Effector CD4-positive, alpha-beta T cell (primary cell): ENCODE measurements at places on chromosomes 3 and 15.

- DNase-seq = no peak
Measured at GRCh38 chr3:46089237-46090011, 62.1 kb upstream of the XCR1 start.

GRCh38 chr3:195259154-195259474, 11.8 kb downstream of the XXYLT1 start:
- no peak for DNase-seq

DNA sequence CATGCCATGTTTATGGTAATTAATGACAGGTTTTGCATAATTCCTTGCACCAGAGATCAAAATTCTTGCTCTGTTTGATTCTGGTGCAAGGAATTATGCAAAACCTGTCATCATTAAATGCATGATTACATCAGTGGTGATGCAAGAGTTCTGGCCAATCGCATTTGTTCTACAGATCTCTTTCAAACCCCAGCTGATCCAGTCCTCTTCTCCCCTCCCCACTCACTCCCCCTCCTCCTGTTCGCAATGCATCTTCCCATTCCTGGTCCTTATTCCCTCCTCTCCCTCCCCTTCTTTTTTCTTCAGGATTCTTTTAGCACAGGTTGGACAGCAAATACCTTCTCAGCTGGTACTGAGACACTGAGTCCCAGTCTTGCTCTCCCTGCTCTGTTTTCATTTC, 82.1 kb downstream of the GABRB3 start:
- no peak for DNase-seq

DNA sequence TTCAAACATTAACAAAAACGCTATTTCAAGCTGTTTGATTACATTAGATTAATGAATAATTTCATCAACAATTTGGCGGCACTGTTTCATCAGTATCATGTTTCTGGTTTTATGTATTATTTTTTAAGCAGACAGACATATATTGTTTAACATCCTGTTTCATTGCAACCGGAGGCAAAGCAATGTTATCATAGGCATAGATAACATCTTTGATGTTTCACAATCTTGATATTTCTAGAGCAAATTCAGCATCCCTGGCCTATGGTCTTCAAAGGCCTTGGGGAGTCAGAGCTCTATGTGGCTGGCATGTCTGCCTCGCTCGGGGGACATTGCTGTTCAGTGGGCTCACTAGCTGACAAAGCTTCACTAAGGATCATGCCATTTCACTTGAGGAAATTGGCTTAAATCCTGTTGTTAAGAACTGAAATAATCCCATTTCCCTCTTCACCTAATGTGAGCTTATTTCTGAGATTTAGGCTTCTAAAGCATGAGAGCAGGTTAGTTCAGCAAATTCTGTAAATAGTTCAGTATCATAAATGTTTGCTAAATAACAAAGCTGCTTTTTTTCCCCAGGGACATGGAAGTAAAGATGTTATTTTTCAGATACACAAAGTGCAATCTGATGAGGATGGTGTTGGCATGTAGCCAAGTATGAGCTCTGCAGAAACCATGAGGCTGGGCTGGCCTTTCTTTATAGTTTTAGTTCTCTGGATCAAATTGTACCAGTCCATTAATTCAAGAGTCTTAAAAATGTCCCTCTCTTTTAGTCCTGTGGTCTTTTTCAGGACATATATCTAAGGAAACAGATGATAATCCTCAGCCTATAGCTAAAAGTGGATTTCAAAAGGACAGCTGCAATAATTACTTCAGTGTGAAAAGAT, 941.4 kb downstream of the PLOD2 start:
- no peak for DNase-seq

- no peak for DNase-seq
Measured at GRCh38 chr3:173650596-173650995, 253.1 kb downstream of the NLGN1 start.

DNA sequence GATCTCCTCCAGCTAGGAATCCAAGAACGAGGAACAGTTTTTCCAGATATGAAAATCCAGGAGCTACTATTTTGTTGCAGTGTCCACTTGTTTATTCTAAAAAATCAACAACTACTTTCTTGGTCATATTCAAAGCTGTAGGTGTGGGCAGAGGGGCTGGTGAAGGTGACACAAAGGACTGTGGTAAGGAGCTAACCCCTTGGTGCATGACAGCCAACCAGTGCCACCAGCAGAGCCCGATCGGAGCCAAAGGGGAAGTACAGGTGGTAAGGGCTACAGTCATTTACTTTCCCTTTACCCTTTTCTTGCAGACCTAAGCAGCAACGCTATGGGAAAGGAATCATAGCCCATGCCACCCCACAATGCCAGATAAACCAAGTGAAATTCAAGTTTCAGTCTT, 30.7 kb downstream of the PLA1A start:
- no peak for DNase-seq

DNA sequence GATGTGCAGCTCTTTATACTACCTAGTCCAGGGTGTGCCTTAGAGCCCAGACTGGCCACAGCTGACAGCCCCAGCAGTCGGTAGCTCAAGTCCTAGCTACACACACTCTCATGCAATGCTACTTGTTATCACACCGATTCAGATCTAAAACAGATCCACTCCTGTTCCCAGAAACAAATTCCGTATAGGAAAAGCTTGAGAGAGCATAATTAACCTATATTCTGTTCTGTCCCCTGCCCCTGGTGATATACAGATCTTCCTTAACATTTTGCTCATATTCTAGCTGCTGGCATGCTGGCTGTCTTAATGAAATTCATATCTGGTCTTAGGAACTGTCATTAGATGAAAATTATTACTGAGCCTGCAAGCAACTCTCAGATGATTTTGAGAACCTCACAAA, 204.3 kb downstream of the SOX2 start:
- no peak for DNase-seq

DNA sequence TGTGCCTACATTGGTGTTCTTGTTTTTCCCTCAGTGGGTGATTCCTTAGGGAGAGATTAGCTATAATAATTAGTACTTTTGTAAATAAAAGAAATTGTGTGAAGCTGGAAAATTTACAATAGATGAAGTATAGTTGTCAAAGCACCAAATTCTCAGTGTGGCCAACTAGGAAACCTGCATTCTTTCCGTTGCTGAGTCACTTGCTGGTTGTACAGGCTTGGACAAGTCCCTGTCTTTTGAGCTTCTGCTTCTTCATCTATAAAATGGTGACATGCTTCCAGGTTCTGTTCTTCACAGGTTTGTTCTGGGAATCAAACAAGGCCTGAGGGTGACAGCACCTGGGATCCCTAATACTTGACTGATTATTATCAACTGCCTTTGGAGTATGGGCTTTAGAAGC, 184.1 kb upstream of the HES1 start:
- DNase-seq = no peak

- no peak for DNase-seq
Measured at GRCh38 chr3:129261894-129262293, 12.5 kb downstream of the COPG1 start.

DNA sequence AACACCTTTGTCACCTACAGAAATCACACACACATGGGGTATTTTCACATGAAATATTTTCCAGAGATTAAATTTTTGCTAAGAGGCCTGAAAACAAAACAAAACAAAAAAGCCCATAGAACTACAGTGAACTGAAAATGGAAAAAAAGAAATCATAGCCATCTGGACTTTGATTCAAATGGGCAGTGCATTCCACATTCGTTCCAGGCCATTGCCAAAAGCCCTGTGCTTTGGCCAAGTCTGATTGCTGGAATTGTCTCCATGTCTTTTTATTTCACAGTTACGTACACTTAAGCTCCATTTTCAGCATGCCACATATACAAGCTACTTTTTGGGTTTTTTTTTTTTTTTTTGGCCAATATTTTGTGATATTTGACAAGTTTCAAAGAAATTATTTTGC, 47.1 kb downstream of the TFG start:
- no peak for DNase-seq

DNA sequence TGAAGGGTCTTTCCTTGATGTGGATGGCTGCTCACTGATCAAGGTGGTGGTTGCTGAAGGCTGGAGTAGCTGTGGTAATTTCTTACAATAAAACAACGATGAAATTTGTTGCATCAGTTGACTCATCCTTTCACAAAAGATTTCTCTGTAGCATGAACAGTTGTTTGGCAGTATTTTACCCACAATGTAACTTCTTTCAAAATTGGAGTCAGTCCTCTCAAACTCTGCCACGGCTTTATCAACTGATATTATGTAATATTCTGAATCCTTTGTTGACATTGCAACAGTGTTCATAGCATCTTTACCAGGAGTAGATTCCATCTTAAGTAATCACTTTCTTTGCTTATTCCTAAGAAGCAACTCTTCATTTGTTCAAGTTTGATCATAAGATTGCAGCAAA, 252.6 kb downstream of the UBE2E2 start:
- no peak for DNase-seq

- no peak for DNase-seq
Measured at GRCh38 chr3:72993391-72993790, 3.2 kb upstream of the PPP4R2 start.

- DNase-seq = no peak
Measured at GRCh38 chr3:63976161-63976871, 47.0 kb downstream of the PSMD6 start.

DNA sequence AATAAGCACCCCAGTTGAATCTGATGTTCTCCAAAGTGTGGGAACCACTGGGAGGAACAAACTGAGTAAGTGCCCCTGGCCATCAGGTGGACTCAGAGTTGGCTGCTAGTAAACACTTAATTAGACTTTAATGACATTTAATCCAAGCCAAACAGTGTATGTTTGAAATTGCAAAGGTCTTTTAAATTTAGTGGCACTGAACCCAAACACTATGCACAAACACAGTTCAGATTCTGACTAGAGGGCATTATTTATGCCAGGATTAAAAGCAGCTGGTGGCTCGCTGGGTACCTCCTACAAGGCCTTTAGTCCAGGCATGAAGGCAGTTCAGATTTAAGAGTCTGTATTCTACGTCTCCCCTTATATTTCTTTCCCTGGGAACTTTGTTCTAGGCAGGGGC, 264.8 kb downstream of the CLSTN2 start:
- no peak for DNase-seq

DNA sequence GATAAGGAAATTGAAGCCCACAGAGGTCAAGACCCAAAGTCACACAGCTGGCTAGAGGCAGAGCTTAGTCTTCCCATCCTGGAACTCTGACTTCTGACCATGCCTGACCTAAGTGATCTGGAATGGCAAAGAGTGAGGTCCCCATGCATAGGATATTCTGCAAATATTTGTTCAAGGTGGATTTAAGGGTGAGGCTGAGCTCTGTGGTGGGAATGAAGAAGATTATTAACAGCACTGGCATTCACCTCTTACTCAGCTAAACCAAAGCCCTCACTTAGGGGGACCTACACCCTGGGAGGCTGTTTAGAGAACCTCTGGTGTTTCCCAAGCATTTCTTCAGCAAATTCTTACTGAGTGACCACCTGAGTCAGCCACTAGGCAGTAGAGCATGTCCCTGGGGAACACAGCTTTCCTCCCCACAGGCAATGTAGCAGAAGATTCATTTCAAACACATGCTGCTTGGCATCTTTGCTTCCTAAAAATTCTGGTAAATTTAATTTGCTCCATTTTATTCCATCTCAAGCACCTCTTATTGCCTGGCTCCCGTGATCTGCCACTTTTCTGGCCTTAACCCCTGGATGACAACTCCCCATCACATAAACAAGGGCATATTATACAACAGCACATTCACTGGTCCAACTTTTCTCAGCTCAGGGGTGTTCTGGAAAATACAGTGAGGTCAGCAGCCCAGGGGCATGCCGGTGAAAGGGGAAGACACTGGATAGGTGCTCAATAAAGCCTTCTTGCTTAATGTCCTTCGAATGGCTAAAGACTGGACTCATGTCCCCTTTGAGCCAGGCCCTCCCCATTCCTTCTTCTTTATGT, 176.0 kb downstream of the ABHD5 start:
- DNase-seq = no peak

- DNase-seq = no peak
Measured at GRCh38 chr3:176395240-176395639, 802.0 kb downstream of the TBL1XR1 start.

GRCh38 chr3:127775398-127776109, 46.8 kb downstream of the MGLL start:
- DNase-seq = no peak

GRCh38 chr3:78645628-78646310, 1122.0 kb downstream of the ROBO1 start:
- no peak for DNase-seq

DNA sequence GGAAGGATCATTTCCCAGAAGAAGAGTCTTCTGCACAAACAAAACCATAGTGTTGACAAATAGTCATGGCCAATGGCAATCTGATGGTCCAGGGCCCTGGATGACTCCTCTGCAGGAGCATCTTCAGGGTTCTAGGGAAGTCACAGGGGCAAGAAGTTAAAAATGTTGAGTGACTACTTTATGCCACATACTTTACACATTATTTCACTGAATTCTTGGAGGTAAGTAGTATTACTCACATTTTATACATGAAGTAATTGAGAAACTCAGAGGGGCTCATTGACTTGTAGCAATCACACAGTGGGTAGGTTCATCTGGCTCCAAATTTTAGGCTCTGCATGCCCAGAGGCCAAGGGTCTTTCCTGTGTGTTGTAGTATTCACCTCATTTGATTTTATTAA, 430.2 kb upstream of the MCTP2 start:
- DNase-seq = no peak

GRCh38 chr3:149826636-149827035, 13.6 kb downstream of the RNF13 start:
- no peak for DNase-seq

- no peak for DNase-seq
Measured at GRCh38 chr3:171258316-171258715, 201.9 kb downstream of the TNIK start.

- DNase-seq = no peak
Measured at GRCh38 chr3:43034200-43034599, 55.1 kb downstream of the GASK1A start.

- DNase-seq = no peak
Measured at GRCh38 chr15:36254426-36254825, 325.0 kb upstream of the CDIN1 start.

GRCh38 chr3:105845488-105845887, 23.3 kb downstream of the CBLB start:
- no peak for DNase-seq

DNA sequence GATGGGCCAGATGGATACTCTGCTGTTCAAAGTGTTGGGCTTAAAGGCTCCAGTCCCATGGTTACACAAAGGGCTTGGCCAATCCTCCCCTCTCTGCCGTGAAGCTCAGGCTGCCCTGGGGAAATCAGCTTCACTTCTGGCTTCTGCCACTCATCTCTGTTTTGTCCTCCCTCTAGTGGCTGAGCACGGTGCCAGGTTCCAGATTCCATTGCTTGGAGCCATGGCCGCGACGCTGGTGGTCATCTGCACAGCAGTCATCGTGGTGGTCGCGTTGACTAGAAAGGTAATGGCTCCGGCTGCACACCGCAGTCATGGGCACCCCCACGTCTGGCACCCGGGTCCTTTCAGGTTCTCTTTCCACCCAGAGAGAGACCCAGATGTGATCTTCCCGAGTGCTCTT, 5.6 kb downstream of the TIGIT start:
- peak; percentile 39 for DNase-seq
